ENCODE measurements at places on chromosomes 11 and 22.

GRCh38 chr11:7645206-7645605 lies 28.1 kb downstream of the CYB5R2 start:
- no peak for DNase-seq

GRCh38 chr11:5591613-5592012 lies 4.8 kb upstream of the TRIM6 start:
- DNase-seq = peak; percentile 21

GRCh38 chr11:69437876-69438205 lies 43.6 kb upstream of the LINC01488 start:
- no peak for DNase-seq

DNA sequence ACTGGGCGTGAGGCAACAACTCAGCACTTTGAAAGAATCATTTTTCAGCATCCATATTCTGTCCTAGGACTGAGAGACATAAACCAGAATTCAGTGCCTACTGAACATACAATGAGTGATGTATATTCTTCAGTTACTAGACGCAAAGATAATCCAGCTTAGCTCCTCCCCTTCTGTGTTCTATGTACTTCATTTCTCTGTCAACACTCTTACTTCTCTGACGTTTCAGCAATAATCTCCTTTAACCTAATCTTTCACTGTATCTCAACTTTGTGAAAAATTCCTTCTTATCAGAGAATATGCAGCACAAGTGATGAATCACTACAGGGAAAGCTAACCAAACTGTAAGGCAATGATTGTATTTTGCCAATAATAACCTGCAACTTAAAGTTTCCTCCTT lies 2.5 kb upstream of the OR51B5 start:
- no peak for DNase-seq

- DNase-seq = no peak
These were observed 166.7 kb downstream of the TBC1D22A start for GRCh38 chr22:46929046-46929709.

GRCh38 chr22:39959640-39960447 lies at the start of gene TMA7B:
Gene TMA7B, plus strand, starts transcription at chr22:39960397. Its CDS starts 3,978 bp downstream, at chr22:39964375.
- DNase-seq = peak; percentile 71

GRCh38 chr11:127003260-127003981 lies 2.9 kb upstream of the KIRREL3 start:
- DNase-seq = no peak

DNA sequence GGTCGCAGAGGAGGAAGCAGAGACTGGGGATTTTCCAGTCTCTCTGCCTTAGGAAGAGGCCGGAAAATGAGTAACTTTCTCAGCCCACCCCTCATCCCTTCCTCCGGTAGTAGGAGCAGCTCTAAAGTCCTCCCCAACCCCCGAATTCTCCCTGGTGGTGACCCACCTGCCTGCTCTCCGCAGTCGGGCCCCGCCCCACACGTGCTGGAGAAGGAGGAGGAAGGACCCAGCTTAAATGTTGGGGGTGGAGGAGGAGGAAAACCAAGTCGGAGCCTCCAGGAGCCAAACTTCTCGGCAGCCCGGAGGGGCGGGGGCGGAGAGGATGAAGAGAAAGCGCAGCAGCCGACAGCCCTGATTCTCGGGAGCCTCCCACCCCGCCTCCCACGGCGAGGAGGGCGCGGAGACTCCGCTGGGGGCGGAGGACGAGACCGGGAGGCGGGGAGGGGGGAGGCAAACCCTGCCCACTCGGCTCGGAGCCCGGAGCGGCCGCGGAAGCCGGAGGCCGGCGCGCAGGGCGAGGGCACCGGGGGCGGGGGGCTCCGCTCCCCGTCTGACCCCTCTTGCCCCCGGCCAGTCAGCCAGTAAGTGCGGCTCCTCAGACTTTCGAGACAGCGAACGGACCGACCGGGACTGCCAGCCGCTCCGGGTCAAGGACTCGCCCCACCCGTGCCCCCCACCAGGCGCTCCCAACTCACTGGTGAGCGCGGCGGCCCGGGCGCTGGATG lies at the start of gene TPBGL:
TSS of gene TPBGL (plus strand) at position 464 of the 725 bp plus-strand sequence. CDS start 276 bp downstream, outside the sequence.
- no peak for DNase-seq

GRCh38 chr11:32100495-32100894 lies 9.6 kb downstream of the RCN1 start:
- peak; percentile 52 for DNase-seq

GRCh38 chr22:30370641-30371230 lies 13.9 kb downstream of the CCDC157 start:
- no peak for DNase-seq

DNA sequence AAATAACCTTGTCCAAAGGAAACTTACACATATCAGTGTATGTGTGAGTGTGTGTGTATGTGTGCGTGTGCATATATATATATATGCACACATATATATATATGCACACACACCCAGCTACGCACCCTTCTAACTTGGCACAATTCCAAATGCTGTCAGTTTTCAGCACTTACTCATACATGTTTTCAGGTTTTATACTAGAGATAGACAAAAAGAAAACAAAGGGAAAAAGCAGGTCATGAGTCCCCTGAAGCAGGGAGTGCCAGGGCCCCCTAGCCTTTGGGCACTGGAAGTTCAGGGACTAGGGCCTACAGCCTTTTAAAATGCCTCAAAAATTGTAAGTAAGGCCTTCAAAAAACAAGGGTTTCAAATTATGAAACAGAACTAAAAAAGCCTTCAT lies 265.4 kb downstream of the CADM1 start:
- no peak for DNase-seq

DNA sequence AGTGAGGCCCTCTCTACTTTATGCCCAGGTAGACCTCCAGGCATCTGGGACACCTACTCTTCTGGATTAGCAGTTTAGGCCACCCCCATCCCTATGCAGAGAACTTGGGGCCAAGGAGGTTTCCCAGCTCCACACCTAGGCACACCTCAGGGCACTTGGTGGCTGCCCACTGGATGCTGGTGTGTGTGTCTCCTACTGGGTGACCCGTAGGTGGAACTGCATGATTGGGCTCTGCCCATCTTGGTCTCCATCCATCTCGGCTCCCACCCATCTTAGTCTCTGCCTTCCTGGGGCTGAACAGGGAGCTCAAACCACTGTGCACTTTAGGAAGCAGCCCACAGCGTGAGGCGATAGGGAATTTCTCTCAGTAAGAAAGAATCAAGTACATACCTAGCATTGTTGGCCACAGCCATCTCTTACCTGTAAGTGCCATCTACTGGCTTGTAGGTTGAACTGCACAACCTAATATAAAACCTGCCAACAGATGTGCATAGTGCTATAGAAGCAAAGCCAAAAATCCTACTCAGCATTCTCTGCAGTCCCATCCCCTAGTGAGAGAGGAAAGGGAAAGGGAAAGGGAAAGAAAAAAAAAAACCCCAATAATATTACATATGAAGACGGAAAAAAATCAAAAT lies 61.6 kb upstream of the PTPN5 start:
- peak; percentile 28 for DNase-seq

GRCh38 chr22:23060612-23061400 lies 9.5 kb upstream of the GNAZ start:
- DNase-seq = no peak

DNA sequence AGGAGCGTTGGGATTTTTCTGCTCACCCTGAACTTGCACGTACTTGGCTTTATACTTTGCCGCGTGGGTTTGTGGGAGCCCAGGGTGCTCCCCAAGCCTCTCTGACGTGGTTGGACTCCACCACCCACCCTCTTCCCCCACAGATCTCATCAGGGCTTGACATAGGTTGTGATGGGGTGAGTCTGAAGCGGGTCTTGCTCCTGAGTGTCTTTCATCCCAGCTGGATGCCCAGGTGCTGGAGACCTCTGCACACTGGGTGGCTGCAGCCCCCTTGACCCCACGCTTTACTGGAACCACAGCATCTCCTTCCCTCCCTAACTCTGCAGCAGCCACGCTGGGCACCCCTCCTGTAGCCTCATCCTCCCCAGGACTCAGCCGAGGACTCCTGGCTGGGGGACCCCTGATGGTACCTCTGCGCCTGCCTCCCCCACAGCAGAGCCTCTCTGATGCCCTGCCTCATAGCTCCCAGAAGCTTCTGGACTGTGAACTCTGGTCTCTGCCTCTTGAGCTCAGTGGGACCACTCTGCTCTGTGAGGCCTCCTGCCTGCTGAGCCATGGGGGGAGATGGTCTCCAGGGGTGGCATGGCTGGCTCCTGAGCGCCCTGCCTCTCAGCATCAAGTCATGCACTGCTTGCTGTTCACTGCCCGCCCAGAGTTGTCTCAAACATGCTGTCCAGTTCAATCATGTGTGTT lies 45.2 kb downstream of the MYEOV start:
- DNase-seq = no peak

DNA sequence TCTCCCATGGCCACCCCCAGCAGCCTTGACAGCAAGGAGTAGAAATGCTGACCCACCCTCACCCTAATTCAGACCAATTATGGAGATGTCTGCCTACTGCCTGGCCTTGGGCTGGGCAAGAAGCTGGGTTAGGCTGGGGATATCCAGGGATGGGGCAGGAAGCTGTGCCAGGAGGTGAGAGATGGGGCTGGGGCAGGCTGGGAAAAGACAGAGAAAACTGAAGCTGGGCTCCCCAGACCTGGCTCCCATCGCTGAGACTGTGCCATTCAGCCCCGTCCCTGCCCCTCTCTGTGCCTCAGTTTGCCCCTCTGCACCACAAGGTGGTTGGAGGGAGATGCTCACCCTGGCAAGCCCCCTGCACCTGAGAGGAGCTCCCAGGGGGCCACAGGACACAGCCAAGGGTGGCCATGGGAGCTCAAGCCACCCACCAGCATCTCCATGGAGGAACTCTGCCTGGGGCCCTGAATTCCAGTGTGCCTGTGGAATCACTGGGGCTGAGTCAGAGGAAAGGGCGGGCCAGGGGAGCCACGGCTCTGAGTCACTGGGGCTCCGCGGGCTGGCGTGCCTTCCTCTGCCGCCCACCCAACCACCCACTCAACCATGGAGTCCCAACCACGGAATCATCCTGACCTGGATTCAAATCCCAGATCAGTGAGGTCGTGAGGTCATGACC lies 6.0 kb upstream of the CARD10 start:
- DNase-seq = peak; percentile 79

- no peak for DNase-seq
These were observed 964.9 kb upstream of the CCDC90B start for GRCh38 chr11:84250834-84251613.

GRCh38 chr11:9005087-9005486 lies 1.3 kb upstream of the NRIP3 start:
- DNase-seq = no peak

DNA sequence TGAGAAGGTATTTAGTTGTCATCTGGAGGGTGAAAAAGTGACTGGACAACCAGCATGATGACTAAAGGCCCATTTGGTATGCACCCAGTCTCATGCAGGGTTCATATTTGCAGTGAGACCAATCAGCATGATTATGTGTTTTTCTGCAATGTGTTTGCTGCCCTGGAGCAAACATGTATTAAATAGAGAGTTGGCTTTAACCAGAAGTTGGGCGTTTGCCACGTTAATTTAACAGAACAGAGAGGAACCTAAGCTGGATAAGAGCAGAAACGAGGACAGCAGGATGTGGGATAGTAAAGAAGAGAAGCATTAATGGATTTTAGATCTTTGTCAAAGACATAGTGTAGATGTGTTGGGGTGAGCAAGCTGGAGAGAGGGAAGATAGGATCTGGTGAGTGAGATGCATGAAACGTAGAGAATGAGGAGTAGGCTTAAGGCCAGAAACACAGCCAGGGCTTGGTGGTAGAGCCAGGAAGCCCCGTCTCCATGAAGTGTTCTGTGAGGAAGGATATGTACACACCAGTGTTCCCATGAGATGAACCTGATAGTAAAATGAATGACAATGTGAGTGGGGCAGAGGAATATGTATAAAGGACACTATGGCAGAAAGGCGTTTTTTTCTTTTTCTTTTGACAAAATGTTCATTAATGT lies 164.0 kb upstream of the PDGFD start:
- no peak for DNase-seq

DNA sequence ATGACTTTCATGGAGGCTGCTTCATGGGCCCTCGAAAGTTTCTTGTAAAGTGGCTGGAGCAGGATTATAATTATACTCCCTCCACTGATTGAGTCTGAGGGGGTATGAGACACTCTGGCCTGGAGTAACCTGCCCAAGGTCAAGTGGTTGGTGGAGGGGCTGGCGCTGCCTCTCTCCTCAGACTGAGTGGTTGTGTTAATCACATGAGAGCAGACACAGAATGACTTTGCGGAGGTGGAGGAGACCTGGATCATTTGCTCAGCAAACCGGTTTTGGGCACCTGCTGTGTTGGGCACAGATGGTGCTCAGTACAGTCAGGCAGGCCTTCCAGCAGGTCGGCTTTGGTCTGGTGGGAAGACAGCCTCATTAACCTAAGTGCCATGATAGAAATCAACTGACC lies 11.8 kb downstream of the BCR start:
- no peak for DNase-seq

DNA sequence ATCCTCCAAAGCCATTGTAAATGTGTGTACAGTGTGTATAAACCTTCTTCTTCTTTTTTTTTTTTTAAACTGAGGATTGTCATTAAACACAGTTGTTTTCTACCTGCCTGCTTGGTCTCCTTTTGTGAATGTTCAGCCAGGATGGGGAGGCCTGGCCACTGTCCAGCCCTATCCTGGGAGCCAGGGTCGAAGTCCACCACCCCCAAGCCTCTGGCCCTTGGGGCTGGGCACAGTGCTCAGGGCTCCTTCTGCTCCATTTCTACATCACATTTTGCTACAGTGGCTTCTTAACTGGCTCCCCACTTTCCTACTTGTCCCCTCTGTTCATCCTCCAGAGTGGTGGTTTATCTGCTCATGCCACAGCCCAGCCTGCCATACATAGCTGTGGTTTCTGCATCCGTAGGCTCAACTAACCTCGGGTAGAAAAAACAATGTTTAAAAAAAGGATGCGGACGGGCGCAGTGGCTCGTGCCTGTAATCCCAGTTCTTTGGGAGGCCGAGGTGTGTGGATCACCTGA lies 2.5 kb upstream of the SMARCB1 start:
- no peak for DNase-seq

GRCh38 chr11:45233121-45233803 lies 52.9 kb downstream of the SYT13 start:
- DNase-seq = peak; percentile 55

DNA sequence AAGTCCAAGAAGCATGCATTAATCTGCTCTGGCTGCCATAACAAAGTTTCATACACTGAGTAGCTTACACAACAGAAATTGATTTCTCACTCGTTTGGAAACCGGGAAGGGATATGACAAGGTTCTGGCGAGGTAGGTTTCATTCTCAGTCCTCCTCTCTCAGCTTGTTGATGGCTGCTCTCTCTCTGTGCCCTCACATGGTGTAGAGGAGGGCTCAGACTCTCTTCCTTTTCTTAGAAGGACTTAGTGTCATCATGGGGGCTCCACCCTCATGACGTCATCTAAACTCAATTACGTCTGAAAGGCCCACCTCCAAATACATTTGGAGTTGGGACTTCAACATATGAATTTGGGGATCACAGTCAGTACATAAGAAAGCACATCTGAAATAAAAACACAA lies 18.6 kb downstream of the GLYATL1 start:
- DNase-seq = peak; percentile 6

All from fibroblast of mammary gland (primary cell).